Activated T-cell treated with anti-CD3 and anti-CD28 coated beads, Interleukin-2, amount 50 U/mL, for 48 hours (primary cell): ENCODE measurements at places on chromosomes 7 and 10.

DNA sequence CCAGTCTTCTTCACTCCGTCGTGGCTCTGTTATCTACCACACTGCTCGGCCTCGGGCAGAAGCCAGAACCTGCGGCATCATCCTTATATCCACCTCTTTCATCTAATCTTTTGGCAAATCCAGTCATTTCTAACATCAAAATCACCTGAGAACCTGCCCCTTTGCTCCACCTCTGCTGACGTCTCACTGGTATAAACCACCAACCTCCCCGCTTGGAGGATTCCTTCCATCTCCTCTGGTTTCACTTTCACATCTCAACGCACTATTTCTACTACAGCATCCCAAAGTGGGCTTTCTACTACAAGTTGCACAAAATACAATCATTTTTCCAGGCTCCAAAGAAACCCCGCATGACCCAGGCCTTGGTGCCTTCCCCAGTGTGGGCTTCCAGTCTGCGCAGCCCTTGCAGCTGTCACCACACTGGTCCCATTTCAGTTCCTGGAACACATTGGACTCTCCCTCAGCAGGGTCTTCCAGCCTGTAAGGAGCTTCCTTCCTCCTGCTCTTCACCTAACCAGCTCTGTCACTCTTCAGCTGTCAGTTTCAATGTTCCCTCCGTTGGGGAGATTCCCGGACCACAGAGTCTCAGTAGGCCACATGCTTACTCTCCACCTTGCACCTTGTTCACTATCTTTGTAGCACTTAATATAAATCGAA is 85.0 kb downstream of the PRKCQ start:
- DNase-seq, result no peak

- no peak for DNase-seq
Observed at GRCh38 chr10:65570143-65571010, 1355.5 kb upstream of the LRRTM3 start.

- DNase-seq, result no peak
Observed at GRCh38 chr10:130180416-130180815, 44.2 kb downstream of the GLRX3 start.

DNA sequence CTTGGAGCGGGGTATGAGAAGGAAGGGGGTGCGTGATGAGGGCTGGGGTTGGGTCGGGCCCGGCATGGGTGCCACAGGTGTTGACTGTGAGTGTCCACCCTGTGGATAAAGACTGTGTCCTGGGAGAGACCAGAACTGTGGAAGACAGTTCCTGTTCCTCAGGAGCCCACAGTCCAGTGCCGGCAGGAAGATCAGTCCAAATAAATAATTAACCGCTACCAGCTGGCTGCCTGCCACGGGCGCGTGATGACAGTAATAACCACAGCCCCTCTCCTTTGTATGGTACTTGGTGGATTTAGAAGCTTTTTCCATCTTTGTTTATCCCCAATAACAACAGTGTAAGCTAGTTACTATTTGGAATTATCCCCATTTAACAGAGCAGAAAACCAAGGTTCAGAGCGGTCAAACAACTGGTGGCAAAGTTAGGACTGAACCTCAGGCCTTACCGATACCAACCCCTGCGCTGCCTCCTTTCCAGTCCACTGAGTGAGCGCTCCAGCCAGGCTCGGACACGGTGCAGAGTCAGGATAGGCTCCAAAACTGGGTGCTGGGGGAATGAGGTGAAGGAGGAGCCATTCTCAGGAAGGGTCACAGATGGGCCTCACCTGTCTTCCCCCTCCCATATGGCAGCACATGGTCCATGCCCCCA is 5.1 kb downstream of the ZMIZ1 start:
- no peak for DNase-seq

DNA sequence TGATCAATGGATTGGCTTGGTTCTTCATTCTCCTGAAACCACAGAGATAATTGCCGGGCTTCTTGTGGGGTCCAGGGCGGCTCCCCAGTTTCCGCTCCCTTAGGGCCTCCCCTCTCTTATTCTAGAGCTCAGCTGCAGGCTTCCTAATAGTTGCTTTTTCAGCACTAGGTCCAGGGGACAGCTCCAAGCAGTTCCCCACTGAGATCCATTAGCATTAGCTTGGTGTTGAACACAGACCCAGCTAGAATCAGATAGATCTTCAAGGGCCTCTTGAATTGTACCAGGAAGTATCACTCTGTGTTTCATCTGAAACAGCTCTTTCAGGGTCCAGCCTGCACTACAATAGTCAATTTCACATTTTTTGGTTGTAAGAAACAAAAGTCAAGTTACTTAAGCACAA is 238.7 kb downstream of the SEC23IP start:
- no peak for DNase-seq

- no peak for DNase-seq
Observed at GRCh38 chr10:106158241-106158640, 1006.3 kb downstream of the SORCS1 start.

- no peak for DNase-seq
Observed at GRCh38 chr10:133415752-133416151, 8.7 kb downstream of the SPRN start.

GRCh38 chr7:82397879-82398524 is 45.6 kb downstream of the CACNA2D1 start:
- no peak for DNase-seq

- peak; percentile 38 for DNase-seq
Observed at GRCh38 chr7:128794020-128794419, 2.3 kb downstream of the CCDC136 start.

DNA sequence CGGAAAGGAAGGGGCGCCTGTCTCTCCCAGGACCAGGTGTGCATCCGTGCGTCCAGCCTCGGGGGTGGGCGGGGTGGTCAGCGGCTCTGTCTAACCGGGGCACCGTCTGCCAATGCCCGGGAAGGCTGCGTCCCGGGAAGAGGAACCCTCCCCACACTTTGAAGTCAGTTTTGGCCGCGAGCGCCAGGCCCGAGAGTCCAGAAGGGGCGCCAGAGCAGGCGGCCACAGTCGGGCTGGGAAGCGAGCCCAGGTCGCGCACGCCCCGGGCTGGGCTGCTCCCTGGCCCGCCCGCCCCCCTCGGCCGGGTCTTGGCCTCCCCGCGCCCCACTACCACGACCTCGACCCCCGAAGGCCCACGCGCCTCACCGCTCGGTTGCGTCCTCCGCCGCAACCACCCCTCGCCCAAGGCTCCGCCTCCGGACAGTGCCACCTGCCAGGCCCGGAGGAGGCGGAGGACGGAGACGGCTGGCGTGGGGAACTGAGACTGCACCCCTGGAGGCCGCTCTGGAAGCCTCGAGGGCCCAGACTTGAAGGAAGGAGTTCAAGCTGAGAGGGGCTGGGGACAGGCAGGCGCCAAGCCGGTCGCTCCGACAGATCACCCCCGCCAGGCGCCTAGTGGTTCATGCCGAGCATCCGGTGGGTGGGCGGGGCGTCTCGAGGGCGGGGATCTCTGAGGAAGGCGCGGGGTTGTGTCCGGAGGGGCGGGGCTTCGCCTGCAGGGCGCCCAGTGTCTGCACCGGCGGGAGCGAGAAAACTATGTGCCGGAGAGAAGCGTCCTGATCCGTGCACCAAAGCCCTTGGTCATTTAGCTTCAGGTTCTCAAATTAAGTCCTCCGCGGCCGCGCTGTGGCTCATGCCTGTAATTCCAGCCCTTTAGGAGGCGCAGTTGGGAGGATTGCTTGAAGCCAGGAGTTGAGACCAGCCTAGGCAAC is at the start of gene BRAT1:
Gene BRAT1, minus strand, starts transcription at position 404 of the 932 bp plus-strand sequence. CDS start 1,093 bp downstream, outside the sequence.
- DNase-seq, result peak; percentile 97

- DNase-seq, result no peak
Observed at GRCh38 chr10:79129361-79129997, 60.7 kb downstream of the ZMIZ1 start.

DNA sequence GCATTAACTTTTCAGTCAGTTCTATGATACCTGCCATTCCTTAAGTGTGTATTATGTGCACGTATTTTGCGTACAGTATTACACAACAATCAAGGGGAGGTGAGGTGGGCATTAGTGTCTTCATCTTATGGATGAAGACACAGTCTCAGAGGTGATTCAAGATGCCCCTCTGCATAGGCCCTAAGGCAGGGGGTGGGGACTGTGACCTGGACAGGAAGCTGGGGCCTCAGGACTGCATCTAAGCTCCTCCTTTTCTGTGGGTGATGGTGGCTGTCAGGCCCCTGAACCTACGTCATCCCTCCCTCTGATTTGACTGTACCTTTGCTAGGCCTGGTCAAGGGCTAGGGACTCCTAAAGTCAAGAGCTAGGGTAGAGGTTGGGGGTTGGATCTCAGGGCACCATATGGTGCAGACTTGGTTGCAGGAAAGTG is 38.9 kb downstream of the HK1 start:
- peak; percentile 57 for DNase-seq

DNA sequence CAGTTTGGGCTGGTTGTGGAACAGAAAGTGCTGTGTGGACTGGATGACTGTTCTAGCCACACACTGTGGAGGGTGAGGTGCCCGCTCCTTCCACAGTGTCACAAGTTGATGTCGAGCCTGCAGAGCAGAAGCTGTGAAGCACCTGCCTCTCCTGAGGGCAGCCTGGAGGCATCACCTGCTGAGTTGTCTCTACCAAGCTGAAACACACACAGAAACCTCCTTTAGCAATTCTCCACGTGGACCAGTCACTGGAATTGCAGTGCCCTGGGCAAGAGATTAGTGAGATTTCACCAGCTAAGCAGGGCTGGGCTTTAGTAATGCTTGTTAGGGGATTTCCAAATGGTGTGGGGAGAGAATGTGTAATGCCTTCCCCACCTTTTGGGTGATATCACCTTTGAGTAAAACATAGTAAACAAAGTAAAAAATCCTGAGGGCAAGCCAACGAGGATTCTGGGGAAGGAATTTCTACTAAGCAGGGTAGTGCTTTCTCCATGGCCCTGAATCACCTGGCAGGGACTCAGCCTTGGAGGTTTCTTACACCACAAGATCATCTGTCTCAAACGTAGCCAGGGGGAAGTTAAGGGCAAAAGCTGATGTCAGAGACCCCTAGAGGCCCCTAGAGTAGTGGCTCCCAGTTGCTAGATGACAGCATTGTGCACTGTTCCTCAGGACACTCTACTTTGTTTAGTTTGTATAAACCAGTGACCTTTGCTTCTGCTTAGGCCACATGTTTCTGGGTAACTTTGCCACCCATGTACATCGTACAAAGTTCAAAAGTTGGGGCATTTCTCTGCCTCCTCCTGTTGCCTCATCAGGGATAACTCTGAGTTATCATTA is 233.1 kb upstream of the IGFBP3 start:
- peak; percentile 19 for DNase-seq

DNA sequence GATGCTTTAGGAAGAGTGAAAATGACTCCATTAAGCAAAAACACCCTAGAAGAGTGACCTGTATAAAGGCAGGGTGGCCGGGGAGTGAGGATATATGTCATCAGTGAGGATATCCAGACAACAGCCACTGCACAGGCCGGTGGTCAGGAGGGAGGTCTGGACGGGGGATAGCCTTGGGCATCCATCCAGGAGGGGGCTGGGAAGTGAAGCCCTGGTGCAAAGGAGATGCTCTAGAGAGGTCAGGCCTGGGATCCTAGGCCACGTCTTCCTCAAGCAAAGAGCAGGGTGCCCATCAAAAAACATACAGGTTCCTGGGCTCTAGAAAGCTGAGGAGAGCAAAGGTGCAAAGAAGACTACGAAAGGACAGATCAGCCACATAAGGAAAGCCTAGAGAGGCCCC is 25.6 kb downstream of the FAM171A1 start:
- no peak for DNase-seq

GRCh38 chr10:51852297-51852696 is 152.9 kb upstream of the CSTF2T start:
- DNase-seq, result no peak

GRCh38 chr7:102029616-102030015 is 212.2 kb downstream of the CUX1 start:
- no peak for DNase-seq

GRCh38 chr7:130363026-130363847 is 17.1 kb upstream of the CPA1 start:
- DNase-seq, result peak; percentile 74

GRCh38 chr10:33858326-33858725 is 523.9 kb upstream of the NRP1 start:
- DNase-seq, result no peak

- DNase-seq, result no peak
Observed at GRCh38 chr10:68082872-68083271, 7.8 kb upstream of the HERC4 start.

GRCh38 chr7:36185092-36185491 is 32.0 kb downstream of the EEPD1 start:
- no peak for DNase-seq

DNA sequence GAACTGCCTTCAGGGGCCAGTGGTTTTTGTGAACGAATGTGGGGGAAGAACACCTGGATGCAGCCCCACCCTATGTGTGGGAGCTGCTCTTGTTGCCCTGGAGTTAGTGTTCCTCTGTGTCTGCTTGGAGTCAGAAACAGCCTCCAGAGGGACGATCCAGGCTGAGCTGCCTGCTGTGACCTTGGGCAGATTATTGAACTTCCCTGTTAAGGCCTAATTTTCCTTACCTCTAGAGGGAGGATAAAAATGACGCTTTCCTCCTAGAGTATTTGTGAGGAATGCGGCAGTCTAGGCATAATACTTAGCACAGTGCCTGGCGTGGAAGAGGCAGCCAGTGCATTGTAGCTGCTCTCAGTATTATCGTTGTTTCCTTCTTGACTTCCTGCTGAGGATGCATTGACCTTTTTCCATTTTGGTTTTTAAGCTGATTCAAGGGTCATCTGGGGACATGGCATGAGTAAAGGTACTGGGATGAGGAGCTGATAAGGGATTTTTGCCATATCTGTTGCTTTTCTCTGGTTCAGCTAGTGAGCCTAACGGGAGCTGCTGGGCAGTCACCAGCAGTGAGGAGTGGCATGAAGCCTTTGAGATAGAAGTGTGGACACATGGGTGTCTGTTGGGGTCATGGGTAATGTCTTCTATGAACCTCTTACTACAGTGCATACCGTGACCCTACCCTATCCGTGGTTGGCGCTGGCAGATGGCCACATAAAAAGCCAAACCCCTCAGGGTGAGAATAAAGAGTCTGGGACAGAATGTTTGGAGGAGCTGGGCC is 6.4 kb downstream of the ZFYVE27 start:
- DNase-seq, result no peak

- no peak for DNase-seq
Observed at GRCh38 chr10:129965425-129965808, 1.3 kb upstream of the EBF3 start.

DNA sequence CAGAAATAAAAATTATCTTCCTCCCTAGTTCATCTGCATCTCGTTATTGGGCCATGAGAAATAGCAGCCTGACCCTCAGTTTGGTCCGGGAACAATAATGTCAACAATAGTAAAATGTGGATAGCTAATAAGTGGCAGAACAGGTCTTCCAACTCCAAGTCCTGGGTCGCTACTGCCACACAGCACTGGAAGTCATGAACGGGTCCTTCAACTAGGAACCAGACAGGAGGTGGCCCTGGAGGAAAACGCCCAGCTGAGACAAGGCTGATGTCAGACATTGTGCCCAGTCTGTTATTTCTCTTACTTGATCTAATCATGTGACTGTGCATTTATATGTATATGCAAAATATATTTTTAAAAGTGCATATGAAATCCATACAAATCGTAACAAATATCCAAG is 51.8 kb downstream of the PYROXD2 start:
- no peak for DNase-seq

DNA sequence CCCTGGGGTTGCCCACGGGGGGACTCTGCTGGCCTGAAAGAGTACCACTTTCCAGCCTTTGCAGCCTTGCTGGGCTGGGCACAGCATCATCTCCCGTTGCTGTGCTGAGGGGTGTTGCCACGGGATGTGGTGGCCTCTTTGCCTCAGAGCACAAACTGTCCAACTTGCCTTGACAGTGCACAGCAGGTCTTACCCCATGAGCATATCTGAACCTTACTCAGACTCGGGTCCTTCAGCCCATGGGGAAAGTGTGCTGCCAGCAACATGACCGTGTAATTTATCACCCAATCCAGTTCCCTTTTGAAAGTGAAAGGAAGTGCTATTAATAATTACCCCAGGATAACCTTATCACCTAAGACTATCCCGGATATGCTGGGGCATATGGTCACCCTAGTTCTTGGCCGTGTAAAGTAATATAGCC is 46.8 kb downstream of the TBXAS1 start:
- no peak for DNase-seq
